ENCODE measurements at places on chromosomes 2 and 18.
A peak's percentile ranks its signal among the peaks of the same experiment; 100 is the strongest.

DNA sequence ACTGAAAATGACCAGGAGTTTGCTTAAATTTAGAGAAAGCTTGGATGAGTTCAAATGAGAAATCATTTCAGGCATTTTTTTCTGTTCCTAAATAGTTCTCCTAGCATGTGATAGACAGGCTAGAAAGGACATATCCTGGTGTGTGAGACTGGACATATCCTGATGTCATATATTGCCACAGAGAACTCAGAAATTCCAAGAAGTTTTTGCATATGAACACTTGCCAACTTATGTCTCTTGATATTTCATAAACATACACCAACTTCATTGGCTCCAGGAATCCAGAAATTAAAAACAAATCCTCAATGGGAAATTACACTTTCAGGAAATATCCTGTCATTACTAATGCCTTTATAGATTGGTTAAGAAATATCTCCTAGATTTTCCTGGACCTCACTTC, 2.9 kb upstream of the SERPINB4 start:
- DNase-seq: no peak

DNA sequence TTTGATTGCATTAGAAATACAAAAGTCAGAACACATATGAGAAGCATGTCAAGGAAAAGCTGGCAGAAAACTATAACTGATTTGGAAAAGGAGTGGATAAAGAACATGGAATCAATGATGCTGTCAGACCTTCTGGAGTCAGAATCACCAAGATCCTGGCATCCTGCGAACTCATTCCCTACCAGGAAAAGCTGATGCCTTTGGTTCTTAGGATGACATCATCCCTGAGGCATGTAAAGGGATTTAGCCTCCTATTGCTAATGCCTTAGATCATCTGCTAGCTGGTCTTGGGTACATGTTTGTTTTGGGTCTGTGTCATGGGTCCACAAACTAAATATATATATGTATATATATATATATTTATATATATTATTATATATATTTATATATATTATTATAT, 680.7 kb downstream of the EPHA4 start:
- DNase-seq: no peak

GRCh38 chr2:7994397-7994951, 687.4 kb upstream of the ID2 start:
- no peak for DNase-seq

DNA sequence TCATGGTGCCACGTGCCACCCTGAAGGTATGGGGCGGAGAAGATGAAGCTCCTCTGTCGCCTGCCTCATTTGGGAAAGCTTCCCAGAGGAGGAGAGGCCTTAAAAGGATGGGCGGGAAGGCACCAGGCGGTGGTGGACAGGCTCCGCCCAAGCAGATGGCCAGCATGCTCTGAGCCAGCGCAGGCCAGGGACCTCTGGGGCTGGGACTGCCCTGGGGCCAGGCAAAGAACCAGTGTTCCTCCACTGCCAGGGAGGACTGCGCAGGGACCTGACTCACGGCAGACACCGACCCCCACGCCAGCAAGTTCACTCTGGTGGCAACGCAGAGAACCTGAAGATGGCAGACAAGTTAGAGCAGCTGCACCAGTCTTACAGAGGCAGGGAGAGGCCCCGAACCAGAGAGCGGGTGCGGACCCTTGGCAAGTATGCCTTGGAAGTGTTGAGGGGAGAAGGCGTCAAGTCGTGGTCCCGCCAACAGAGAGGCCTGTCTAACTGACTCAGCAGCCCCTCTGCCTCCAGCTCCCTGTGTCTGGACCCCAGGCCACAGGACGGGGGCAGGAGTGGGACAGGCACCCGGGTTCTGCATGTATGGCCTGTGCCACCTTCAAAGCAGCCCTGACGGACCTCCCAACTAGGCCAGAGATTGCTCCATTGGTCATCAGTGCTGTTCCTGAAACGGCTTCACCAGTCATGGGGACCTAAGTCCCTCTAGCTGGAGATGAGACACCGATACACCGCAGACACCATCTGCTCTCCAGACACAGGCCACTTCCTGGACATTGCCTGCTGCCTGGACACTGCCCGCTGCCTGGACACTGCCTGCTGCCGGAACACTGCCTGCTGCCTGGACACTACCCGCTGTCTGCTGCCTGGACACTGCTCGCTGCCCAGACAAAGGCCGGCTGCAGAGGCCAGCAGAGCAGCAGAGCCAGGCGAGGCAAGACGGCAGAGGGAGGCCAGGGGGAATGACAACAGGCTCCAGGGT, 124.7 kb downstream of the HDAC4 start:
- DNase-seq: no peak

- no peak for DNase-seq
These were observed 756.6 kb upstream of the CELF4 start for GRCh38 chr18:38322206-38322605.

- DNase-seq: no peak
These were observed 80.8 kb downstream of the ANKRD44 start for GRCh38 chr2:197229509-197230443.

GRCh38 chr2:45993476-45993991, 303.7 kb upstream of the EPAS1 start:
- peak; percentile 54 for DNase-seq

- no peak for DNase-seq
These were observed 40.2 kb downstream of the CCDC74A start for GRCh38 chr2:131567891-131568290.

- peak; percentile 19 for DNase-seq
These were observed 502 bp downstream of the MERTK start for GRCh38 chr2:111898703-111899514.

GRCh38 chr2:126172631-126173184, 483.2 kb upstream of the GYPC start:
- DNase-seq: no peak

GRCh38 chr2:224038830-224039079, 331 bp downstream of the SERPINE2 start:
- DNase-seq: no peak

DNA sequence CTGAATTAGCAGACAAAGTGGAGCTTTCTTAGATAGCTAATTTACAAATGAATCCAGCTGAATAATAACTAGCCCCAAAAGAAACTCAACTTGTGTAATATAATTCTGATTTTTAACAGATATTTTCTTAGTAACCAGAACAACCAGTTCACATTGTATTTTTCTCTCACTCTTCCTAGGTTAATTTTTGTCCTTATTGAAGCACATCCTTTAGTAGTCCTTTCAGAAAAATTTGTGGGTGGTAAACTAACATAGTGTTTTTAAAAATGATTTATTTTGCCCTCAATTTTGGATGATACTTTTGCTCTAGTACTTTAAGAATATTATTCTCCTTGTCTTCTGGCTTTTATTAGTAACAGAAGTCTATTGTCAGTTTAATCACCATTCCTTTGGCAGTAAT, 190.6 kb upstream of the SLC39A10 start:
- DNase-seq: no peak

- DNase-seq: no peak
These were observed 87.9 kb downstream of the ICOS start for GRCh38 chr2:204024503-204024902.

DNA sequence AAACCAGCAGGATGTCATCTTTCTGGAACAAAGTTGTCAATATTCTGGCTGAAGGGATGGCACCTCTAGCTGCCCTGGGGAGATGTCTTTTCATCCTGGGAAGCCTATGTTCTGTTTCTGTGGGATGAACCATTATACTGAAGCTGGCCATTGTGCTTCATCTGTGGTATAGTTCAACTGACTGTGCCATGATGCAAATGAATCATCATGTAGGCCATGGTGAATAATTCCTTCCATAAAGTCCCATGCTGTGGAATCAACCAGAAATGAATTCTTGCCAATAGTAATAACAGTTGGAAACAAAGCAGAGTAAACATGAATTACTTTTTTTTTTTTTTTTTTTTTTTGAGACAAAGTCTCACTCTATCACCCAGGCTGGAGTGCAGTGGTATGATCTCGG, 64.1 kb upstream of the CNGA3 start:
- no peak for DNase-seq

GRCh38 chr2:4077017-4077416, 373.6 kb downstream of the DCDC2C start:
- no peak for DNase-seq

DNA sequence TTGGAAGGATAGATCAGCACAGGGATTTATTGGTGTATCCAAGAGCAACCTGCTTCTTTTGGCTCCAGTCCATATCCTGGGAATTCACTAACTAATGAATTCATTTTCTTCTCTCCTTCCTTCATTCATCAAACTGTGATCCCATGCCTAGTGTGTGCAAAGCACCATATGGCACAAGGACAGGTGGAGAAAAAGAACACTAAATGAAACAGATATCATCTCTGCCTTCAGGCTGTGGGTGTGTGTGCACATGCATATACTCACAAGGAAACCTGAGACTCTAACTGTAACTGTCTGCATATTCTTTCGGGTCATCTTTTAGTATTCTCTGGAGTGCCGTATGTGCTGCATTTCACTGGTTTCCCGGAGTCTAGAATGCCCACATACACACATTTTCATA, 20.2 kb downstream of the TNP1 start:
- no peak for DNase-seq

- peak; percentile 89 for DNase-seq
These were observed 24.6 kb downstream of the MAIP1 start for GRCh38 chr2:199979832-199980628.

DNA sequence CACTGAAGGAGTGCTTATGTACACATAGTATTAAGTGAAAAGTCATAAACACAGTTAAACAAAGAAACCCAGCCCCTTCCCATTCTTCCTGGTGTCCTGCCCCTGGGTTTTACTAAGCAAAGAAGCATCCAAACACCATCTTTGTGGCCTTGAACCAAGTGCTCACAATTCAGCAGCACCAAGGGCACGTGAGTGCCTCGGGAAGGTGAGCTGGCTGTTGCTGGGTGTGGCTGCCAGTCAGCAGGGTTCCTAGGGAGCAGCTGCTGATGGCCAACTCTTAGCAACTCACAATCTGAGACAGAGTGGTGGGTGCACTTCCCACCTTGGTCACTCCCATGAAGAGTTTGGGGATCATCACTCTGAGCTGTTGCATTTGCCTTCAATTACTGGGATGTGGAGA, 97.7 kb upstream of the PGAP1 start:
- no peak for DNase-seq

DNA sequence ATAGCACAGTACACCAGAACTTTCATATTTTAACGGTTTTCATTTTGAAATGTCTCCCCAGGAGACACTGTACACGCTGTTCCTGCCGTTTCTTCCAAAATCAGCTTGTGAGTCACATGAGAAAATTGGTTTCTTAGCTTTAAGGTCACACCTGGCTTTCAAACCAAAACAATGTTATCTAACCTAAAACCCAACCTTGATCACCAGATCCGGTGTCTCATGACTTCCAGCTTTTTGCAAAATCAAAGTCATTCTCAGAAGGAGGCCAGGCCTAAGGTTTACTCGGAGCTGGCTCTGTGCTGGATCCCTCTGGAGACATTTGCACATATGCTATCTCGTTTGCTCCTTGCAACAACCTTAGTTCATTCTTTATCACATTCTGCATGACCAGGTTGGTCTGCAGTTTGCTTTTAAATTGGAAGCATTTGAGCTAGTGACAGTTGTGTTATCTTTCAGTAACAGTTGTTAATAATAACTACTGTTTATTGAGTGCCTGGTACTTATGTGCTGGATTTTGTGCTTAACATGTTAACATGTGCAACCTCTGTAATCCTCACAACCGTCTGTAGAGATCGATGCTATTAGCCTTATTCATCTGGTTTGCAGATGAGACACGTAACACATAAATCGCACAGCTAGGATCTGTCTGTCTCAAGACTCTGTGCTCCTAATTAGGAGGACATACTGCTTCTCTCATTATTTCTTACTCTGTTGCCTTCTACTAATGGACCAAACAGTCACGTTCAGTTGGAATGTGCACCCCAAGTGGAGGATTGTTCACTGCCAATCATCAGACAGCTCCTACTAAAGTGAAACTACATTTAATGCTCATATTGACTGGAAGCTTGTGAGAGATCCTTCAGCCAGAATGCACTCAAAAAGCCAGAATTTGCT, 105.5 kb downstream of the RNF144A start:
- DNase-seq: no peak

DNA sequence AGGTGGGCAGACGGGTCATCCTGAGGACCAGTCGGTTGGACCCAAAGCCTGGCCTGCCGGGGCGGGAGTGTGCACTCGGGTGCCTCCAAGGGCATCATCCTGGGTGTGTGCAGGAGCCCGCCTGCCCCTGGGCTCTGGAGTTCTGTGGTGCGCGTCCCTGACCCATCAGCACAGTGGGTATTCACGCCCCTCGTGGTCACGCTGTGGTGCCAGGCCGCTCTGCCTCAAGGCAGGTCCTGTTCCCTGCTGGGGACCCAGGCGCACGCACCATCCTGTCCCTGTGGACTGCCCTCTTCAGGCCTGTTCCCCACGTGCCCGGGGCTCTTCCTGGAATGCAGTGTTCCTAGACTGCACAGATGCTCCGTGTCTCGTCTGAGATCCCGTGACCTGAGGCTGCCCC, 14.3 kb upstream of the D2HGDH start:
- DNase-seq: no peak

- peak; percentile 15 for DNase-seq
These were observed 244.7 kb downstream of the NBAS start for GRCh38 chr2:15316370-15316814.

Data from stimulated activated naive CD8-positive, alpha-beta T cell treated with anti-CD3 and anti-CD28 coated beads, Interleukin-15, Interleukin-2, amounts not matched to agents 100 U/mL and 50 U/mL, for 24 hours (primary cell).